Activated naive CD8-positive, alpha-beta T cell treated with anti-CD3 and anti-CD28 coated beads, Interleukin-2, amount 50 U/mL, for 24 hours (primary cell): ENCODE measurements at places on chromosomes 4 and X.

- no peak for DNase-seq
Measured at GRCh38 chrX:66833426-66833825, 194.5 kb upstream of the EDA2R start.

GRCh38 chr4:165991325-165992180, 118.5 kb downstream of the TLL1 start:
- no peak for DNase-seq

DNA sequence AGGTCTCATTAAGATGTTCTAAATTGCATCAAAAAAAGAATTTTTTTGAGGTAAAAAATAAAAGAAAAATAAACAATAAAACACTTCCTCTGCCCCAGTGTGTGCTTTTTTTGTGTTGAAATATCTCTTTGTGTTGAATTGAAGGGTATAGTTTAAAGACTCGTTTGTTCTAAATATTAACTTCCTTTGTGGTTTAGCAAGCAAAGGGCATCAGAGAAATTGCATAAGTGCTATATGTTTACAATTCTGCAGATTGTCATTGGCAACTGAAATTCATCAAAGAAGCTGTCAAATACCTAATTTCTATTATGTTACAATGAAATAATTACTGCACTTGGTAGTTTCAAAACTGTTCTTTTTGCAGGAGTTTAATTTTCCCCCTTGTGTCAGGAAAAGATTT, 260.5 kb downstream of the DKK2 start:
- no peak for DNase-seq

- no peak for DNase-seq
Measured at GRCh38 chr4:22695917-22696316, 3.2 kb downstream of the GBA3 start.

DNA sequence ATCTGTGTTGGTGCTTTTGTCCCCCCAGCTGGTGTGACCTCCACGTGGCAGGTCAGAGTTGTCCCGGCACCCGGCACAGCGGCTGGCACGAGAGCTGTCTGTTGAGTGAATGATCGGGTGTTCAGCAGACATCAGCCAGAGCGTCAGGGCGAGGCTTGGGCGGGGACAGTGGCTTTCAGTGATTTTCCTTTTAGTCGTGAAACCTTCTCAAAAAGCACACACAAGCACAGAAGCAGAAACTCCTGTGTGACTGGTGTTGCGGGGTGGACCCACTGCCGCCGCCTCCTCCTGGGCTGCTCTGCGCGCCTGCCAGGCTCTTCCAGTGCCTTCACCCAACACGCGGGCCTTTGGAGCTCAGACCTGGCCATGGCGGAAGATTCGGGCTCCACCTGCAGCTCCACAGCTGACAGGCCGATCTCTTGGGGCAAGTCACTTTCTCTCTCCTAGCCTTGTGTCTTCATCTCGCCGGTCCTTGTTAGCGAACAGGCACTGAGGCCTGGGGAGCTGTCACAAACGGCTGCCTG, 51.4 kb upstream of the HGFAC start:
- no peak for DNase-seq
